ENCODE measurements at places on chromosomes 7 and 10.
A peak's percentile ranks its signal among the peaks of the same experiment; 100 is the strongest.

GRCh38 chr10:110218632-110219031, 11.2 kb downstream of the MXI1 start:
- no peak for DNase-seq

GRCh38 chr7:66845379-66846095, 75.5 kb upstream of the TMEM248 start:
- DNase-seq, result no peak

- no peak for DNase-seq
These were observed 83.4 kb upstream of the UCN3 start for GRCh38 chr10:5281356-5281755.

DNA sequence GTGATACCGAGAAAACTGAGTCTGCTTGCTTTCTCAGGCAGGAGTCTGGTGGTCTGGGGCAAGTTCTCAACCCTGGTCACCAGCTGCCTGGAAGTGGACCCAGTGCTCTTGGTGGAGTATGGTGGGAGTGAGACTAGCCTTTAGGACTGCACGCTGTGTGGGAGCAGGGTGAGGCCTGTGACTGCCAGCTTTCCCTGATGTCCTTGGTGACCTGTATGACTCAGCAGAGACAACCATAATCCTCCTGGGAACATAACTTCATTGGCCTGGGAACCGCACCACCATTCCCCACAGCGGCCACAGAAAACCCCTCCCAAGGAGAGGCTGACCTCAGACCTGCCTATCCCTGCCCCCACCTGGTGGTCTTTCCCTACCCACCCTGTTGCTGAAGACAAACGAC, 139.5 kb upstream of the CHRM2 start:
- no peak for DNase-seq

GRCh38 chr7:100607111-100607510, 4.9 kb downstream of the PCOLCE start:
- no peak for DNase-seq

DNA sequence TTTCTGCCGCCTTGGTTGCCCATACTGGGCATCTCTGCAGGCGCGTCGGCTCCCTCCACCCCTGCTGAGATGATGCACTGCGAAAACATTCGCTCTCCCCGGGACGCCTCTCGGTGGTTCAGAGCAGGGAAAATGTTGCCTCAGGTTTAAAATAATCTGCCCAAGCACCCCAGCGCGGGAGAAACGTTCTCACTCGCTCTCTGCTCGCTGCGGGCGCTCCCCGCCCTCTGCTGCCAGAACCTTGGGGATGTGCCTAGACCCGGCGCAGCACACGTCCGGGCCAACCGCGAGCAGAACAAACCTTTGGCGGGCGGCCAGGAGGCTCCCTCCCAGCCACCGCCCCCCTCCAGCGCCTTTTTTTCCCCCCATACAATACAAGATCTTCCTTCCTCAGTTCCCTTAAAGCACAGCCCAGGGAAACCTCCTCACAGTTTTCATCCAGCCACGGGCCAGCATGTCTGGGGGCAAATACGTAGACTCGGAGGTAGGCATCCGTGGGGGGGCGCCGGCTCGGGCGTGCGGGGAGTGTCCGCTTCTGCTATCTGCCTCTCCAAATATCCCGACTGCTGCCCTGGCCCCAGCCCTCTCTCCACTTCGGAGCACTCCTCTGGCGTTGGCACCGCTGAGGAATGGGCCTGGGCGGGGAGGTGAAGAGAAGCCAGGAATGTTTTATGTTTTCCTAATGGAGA, at the start of gene CAV1:
Gene CAV1, plus strand, starts transcription at position 428 of the 689 bp plus-strand sequence. Its CDS starts 27 bp downstream, at position 455.
- peak; percentile 48 for DNase-seq

GRCh38 chr7:115933471-115933870, 97.1 kb downstream of the TFEC start:
- DNase-seq, result no peak

GRCh38 chr10:22005763-22006162, 2.2 kb upstream of the DNAJC1 start:
- no peak for DNase-seq

- DNase-seq, result no peak
These were observed 71.3 kb downstream of the CPEB3 start for GRCh38 chr10:92219559-92219958.

GRCh38 chr7:99855236-99855635, 21.6 kb downstream of the OR2AE1 start:
- DNase-seq, result no peak

GRCh38 chr7:27210441-27211083, 10.7 kb upstream of the HOXA13 start:
- no peak for DNase-seq

- no peak for DNase-seq
These were observed 1060.2 kb downstream of the KCNMA1 start for GRCh38 chr10:76577455-76577854.

GRCh38 chr7:140533394-140533872, 54.1 kb upstream of the MKRN1 start:
- no peak for DNase-seq

- no peak for DNase-seq
These were observed 180.7 kb upstream of the KAT6B start for GRCh38 chr10:74645692-74646091.

DNA sequence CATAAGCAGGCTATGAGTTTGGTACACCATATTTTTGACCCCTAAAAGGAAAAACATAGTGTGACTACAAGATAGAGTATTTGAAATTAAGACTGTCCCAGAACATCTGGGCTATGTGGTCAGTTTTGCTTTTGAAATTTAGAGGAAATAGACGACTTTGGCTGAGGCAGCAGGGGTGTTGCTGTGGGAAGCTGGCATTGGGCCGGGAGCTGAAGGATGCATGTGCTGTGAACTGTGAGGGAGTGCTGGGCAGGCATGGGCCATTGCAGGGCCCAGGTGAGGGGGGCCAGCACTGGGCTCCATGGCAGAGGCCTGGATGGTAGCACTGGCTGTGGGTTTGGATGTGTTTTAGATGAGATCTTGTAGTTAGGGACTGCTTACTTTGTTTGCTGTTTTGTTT, 168.3 kb downstream of the BMPER start:
- DNase-seq, result no peak

GRCh38 chr10:65348637-65349036, 1577.2 kb upstream of the LRRTM3 start:
- DNase-seq, result no peak

DNA sequence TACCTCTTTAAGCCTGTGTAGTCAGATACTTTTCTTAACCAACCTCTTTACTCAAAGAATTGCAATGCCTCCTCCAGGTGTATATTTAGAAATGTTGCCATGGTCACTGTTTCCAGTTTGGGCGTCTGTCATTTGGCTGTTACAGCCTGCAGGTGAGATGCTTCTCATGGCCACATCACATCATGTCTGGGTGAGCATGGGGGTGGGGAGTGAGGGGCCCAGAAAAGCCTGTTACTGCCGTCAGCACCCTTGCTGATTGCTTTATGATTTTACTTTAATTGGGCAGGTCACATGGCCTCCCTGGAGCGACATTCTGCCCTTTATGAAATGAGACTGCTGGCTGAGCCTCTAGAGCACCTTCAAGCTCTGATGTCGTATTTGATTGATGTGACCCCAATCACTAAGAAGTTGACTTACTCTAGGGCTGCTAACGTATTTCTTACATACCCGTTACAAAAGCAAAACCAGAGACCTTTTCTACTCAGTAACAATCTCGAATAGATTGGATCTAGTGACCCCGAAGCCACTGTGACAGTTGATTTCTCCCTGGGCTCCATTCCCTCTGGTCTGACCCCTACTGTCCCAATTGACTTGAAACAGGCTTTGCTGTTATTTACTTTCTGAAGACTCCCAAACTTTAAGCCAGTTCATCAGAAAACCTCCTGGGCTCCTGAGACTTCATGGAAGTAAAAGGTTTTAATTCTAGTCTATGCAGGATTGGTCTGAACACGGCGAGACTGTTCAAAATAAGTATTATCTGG, 60.7 kb downstream of the OTUD1 start:
- DNase-seq, result no peak

DNA sequence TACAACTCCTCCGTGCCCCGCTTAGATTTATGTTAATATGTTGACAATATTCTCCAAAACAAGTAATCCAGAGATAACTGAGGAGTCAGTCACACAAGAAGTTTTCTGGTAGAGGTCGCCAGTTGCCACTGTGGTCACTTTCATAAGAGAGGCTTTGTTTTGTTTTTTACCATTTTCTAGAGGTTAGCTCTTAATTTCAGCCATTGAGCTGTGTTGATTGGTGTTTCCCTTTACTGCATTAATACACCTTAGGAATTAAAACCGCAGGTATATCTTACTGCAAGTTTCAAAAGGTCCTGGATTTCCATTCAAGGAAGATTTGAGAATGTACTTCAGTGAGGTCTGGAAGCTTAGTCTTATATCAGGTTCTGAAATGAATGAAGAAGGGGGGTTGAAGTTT, 3.5 kb downstream of the BMI1 start:
- DNase-seq, result no peak

GRCh38 chr10:121553511-121554264, 44.6 kb downstream of the FGFR2 start:
- DNase-seq, result no peak

- DNase-seq, result no peak
These were observed 6.8 kb downstream of the PLAU start for GRCh38 chr10:73917566-73918305.

- DNase-seq, result no peak
These were observed 73.0 kb downstream of the CTBP2 start for GRCh38 chr10:125087191-125087896.

DNA sequence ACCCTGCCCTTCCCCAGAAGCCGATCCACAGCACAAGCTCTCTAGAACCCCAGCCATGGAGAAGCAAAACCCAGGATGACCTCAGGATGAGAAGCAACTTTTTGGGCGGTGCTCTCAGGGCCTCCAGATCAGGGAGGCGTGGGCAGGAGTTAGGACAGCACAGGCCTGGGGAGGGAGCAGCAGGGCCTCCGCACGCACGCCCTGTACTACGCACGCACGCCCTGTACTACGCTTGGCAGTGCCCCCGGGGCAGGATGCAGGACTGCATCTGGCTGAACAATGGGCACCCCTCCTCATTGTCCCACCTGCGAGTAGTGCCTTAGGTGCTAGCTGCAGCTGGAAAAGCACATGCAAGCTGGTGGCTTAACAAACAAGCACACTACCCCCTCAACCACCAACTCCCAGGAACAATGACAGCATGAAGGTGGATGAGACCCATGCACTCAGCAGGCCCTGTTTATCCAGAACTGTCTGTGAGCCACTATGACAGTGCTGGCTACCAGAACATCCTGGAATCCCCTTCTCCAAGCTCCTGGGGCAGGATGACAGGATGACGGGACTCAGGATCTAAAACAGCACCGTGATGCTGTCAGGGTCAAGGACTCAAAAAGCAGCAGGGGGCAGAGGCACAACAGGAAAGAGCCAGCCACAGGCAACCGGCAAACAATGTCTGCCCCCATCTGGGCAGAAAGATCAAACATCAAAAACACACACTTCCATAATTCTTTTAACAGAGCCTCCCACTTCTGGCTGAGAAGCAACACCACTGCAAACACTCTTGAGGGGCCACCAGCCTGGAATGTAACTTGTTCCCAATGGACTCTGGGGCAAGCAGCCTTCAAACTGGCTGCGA, 11.8 kb downstream of the PODXL start:
- no peak for DNase-seq
